ENCODE measurements at places on chromosomes 12 and 14.

GRCh38 chr12:129657179-129657578, 246.6 kb downstream of the TMEM132D start:
- no peak for DNase-seq

DNA sequence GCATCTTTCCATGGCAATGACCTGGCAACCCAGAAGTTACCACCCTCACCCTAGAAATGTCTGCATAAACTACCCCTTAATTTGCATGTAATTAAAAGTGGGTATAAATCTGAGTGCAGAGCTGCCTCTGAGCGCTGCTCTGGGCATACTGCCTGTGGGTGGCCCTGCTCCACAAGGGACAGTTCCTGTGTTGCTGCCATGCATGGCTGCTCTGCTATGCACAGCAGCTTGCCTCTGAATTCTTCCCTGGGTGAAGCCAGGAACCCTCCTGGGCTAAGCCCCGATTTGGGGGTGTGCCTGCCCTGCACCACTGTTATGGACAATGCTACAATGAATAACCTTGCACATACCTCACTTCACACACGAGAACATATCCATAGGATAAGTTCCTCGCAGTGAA, 35.7 kb upstream of the GPR132 start:
- DNase-seq = no peak

DNA sequence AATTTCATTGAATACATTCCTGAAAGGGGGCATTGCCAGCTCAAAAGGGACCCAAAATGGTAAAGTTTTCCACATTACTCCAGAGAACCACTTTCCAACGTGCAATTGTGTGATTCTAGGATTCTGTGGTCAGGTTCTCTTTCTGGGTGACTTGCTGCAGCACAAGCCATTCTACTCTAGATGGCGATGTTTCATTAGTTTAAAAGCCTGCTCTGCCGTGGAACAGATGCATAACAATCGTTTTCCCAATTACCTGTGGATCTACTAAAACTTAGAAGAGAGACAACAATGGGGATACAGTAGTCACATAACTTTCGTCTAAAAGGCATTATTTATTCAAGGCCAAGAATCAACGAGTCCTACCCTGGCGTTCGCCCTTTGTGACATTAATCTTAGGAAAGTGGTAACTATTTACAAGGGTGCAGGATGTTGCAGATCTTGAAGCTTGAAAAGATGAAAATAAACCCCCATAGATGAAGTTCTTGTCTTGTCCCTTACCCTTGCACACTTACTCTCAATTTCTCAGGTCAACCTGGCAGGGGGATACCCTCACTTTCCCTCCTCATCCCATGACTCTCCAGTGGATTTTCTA, 400.9 kb downstream of the SNAPC1 start:
- no peak for DNase-seq

GRCh38 chr14:65954942-65955341, 531.2 kb upstream of the CCDC196 start:
- no peak for DNase-seq

- DNase-seq = no peak
Measured at GRCh38 chr14:61357123-61357522, 35.7 kb downstream of the PRKCH start.

- no peak for DNase-seq
Measured at GRCh38 chr14:90342327-90342726, 10.6 kb upstream of the NRDE2 start.

GRCh38 chr12:2099595-2099994, 46.8 kb downstream of the CACNA1C start:
- DNase-seq = no peak

- DNase-seq = no peak
Measured at GRCh38 chr14:48725051-48725734, 861.0 kb downstream of the RPS29 start.

DNA sequence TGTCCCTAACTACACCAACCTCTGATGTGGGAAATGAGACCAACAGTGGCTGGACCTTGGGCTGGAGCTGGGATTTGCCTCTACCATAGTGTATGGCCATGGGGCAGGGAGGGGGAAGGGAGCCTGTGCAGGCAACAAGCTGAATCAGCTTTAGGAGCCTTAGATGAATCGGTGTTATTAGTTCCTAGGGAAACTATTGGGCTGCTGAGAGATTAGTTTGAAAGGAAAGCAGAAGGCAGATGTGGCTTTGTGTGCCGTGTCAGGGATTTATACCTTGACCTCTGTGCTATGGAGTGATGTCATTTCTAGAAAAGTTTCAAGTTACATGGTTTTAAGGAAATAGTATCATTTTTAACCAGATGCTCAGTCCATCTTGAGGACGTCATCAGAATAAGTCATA, 19.5 kb upstream of the GAS2L3 start:
- no peak for DNase-seq

- DNase-seq = no peak
Measured at GRCh38 chr12:27965966-27966365, 6.6 kb downstream of the PTHLH start.

DNA sequence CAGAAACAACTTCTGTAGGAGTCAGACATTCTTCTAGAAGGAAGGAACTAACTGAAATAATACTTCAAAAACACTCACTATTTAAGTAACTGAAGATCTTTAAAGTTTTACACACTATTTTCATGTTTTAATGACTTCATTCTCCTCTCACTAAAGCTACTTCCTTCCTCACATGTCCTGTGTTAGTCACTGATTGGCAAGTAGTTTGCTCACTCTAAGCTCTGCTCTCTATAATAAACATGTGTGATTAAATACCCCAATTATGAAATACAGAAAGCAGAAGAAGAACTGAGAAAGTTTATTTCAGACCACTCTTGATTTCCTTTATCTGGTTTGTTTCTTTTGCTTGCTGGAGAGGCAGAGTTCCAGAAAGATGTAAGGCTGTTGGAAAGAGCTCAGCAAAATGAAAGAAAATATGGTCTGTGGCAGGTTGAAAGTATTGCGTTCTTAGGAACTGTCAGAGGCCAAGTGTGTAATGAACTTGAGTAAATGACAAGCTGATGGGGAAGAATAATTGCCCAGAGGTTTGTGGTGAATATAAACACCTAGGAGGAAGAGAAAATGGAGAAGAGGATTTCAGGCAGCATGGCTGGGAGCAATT, 522.0 kb upstream of the SEL1L start:
- DNase-seq = no peak
